CD4-positive, alpha-beta T cell treated with Interleukin-6 at 100 ng/mL for 8 hours (primary cell): ENCODE measurements at places on chromosomes 16 and 17.

DNA sequence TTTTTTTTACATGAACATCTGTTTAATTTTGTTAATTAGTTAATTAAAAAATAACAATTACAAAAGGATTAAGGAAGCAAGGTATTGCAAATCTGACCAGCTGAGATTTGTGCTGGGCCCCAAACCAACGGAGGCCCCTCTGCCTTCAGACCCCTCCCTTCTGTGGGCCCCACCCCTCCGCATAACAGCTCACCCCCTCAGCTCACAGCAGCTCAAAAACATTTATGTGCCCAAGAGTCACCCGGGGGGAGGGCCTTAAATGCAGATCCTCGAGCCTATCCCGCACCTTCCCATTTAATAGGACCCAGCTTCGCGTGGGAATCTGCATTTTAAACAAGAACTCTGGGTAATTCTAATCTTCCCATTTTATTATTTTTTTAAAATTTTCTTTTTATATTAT is 75.0 kb downstream of the MGAT5B start:
- no peak for DNase-seq

DNA sequence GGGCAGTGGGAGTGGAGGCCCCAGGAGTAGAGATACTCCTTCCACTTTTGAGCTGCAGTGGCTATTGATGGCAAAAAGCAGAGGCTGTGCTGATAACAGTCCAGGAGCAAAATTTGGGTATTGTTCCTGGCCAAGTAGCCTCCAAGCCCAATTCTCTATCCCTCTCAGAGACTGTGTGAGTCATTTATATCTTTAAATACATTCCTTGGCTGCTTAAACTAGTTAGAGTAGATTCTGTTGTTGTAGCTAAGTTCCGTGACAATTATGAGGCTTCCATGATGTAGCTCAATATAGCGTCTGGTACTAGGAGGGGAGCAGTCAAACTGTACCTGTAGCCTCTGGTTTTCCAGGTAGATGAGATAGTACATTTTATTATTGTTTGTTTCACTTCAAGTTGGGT is 19.9 kb upstream of the UBE2G1 start:
- DNase-seq: no peak

- DNase-seq: no peak
These were observed at the start of gene KRT32 for GRCh38 chr17:41466988-41467387. Gene KRT32, minus strand, starts transcription at chr17:41467386. Its CDS starts 61 bp downstream, at chr17:41467325.

DNA sequence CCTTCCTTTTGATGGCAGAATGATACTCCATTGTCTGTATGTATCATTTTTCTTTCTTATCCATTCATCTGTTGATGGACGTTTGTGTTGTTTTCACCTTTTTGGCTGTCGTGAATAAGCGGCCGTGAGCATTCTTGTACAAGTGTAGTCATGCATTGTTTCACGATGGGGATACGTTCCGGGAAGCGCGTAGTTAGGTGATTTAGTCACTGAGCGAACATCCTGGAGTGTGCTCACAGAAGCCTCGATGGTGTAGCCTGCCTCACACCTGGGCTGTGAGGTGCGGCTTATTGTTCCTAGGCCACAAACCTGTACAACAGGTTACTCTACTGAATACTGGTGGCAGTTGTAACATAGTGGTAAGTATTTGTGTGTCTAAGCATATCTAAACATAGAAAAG is 136.5 kb downstream of the CMIP start:
- DNase-seq: no peak

GRCh38 chr17:28385037-28385400 is 13.5 kb downstream of the SARM1 start:
- DNase-seq: no peak

DNA sequence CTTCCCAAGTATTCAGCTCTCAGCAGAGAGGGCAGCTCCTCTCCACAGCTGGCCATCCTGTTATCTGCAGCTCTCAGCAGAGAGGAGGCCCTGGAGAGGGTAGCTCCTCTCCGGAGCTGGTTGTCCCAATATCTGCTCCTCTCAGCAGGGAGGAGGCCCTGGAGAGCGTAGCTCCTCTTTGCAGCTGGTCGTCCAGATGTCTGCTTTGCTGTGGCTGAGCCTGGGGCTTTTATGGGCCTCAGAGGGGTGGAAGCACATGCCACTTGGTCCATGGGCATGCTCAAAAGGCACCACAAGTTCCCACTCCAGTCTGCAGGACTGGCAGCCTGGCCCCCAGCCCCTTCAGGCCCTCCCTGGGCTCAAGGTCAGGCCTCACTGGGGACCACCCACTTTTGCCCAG is 314.3 kb downstream of the KCNJ2 start:
- no peak for DNase-seq

- DNase-seq: no peak
These were observed 60.4 kb downstream of the PGS1 start for GRCh38 chr17:78438694-78439325.

GRCh38 chr17:21510686-21511362 is 134.7 kb downstream of the KCNJ12 start:
- DNase-seq: no peak

DNA sequence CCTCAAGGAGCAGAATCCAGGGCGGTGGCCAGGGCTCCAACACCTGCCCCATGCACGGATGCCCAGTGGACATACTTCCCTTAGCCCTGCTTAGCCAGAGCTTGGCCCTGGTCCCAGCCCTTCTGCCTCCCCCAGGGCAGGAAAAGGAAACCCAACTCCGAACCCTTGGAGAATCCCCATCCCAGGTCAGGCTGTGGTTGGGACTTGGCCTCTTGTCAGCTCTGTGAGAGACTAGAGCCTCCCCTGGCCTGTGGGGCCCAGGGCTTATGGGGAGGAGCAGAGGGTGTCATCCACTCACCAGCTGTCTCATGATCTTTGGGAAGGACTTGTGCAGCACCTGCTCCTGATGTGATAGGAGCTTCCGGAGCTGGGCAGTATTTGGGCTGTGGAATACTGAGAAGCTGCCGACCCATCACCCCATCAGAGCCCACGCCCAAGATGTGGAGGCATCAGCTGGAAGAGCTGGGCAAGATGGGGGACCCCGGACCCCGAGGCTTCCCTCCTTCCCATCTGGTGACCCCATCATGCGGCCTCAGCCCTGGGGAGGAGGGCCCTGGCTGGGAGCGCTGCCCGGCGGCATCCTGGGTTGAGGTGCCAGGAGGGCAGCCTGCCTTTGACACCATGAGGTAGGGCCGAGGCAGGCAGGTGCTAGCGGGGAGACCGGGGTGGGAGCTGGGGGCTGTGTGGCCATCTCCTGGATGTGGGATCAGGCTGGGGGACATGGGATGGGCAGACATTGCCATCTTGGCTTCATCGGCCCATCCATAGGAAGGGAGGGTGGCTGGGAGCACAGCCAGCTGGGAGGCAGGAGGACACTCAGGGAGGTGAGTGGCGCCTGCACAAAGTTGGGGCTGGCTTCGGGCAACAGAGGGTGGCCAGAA is 45.1 kb downstream of the TNFRSF13B start:
- no peak for DNase-seq

DNA sequence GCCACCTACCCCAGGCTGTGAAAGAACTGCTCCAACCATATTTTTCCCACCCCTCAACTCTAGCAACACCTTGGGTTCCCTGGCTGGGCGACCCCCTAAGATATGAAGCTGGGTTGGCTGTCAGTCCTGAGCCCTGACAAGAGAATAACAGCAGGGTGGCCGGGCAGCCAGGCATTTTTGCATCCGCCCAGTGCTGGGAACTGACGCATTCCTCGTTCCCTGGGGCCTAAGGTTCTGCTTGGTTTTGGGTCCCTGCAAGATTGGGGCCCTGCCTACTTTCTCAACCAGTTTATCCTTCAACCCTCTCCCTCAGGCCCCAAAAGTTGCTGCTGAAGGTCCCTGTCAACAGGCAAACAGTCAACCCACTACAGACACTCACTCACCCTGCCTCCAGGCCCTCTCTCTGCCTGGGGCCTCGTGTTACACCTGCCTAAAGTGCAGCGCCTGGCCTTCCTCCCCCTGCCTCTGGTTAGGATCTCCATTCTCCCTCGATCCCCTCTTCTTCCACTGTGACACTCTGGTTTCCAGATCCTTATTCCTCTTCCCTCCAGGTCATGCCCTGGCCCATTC is 151.5 kb downstream of the STX8 start:
- no peak for DNase-seq

GRCh38 chr17:72661945-72662826 is 430.3 kb downstream of the SLC39A11 start:
- DNase-seq: no peak

GRCh38 chr17:69357701-69358100 is 30.8 kb upstream of the ABCA5 start:
- DNase-seq: no peak

GRCh38 chr17:31488264-31488981 is 96.9 kb downstream of the RAB11FIP4 start:
- DNase-seq: no peak

- DNase-seq: no peak
These were observed 150.3 kb downstream of the IRX3 start for GRCh38 chr16:54136276-54136625.

- no peak for DNase-seq
These were observed 10.0 kb upstream of the CD300LD start for GRCh38 chr17:74601944-74602572.

- DNase-seq: no peak
These were observed 966 bp downstream of the MIEN1 start for GRCh38 chr17:39729280-39729851.

DNA sequence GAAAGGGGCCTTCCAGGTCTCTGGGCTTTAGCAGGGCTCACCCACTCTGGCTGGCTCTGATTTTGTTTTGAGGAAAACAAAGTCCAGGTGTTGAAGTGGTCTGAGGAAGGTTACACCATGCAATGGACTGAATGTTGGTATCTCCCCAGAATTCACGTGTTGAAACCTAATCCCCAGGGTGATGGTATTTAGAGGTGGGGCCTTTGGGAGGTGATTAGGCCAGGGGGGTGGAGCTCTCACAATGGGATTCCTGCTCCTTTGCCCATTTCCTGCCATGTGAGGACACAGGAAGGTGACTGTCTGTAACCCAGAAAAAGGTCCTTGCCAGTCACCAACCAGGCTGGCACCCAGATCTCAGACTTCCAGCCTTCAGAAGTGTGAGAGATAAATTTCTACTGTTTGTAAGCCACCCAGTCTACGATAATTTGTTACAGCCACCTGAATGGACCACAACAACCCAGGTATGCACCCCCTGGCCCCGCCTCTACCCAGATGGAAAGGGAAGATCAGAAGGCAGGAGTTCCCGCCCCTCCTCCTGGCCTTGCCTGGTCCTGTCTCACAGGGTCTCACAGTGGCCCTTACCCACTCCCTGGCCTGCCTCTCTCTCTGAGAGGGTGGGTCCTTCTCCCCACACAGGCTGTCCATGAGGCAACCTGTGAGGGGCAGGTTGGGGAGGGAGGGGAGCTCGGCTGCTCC is 32.0 kb downstream of the LRRC75A start:
- DNase-seq: no peak

GRCh38 chr16:66480265-66481080 is 53.4 kb downstream of the BEAN1 start:
- DNase-seq: no peak

GRCh38 chr16:720990-721764 is at the start of gene ANTKMT:
Gene ANTKMT, plus strand, starts transcription at chr16:721146. Its CDS starts 129 bp downstream, at chr16:721275.
- peak; percentile 75 for DNase-seq

GRCh38 chr16:4698321-4699045 is 5.1 kb downstream of the NUDT16L1 start:
- no peak for DNase-seq

GRCh38 chr17:65750631-65751115 is 189.2 kb upstream of the AXIN2 start:
- peak; percentile 62 for DNase-seq
